ENCODE measurements at places on chromosomes 4 and X. TPM values are rescaled to one million over a fixed set of nuclear protein-coding genes. Genes with fewer than 3 reads are reported as not detected.
A peak's percentile ranks its signal among the peaks of the same experiment; 100 is the strongest.

DNA sequence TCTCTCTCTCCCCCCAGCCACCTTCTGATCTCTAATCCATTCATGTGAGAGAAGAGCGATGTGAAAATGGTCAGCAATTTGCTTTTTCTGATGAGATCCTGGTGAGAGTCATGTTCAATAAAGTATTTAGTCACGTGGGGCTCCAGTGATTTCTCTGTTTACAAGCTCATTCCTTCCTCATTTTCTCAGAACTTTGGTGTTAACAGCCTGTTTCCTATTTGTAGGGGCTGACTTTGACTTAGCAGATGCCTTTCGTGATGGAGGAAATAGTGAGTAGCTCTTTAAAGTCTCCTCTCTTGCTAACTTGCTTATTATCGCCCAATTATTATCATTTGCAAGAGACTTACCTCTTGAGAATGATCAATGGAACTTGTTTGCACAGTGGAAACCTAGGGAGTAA, 72.6 kb upstream of the CD99 start:
- peaks cover 23% of the 10 kb centered on the region for H3K4me1 ChIP-seq
- no peaks in the 10 kb centered on the region for H3K27me3 ChIP-seq
- DNase-seq: no peak
- H3K27ac ChIP-seq: no peak overlapping the region
- peaks cover 76% of the 10 kb centered on the region for H3K36me3 ChIP-seq
- no peak overlapping the region for H3K4me3 ChIP-seq

DNA sequence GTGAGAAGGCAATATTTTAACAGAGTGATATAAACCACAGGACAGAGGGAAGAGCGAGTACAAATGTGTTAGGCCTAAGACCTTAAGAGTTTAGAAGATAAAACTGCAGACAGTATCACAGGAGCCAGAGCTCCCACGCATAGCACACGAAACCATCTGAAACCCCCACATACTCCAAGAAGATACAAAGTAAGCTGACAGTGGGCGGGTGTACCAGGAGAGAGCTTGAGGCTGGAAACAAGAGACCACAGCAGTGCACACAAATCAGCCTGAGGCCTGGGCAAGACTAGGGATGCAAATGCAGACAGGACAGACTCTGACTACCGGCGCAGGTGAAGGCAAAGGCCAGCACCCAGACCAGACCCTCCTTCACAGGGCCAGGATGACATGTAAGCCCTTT, 54.1 kb upstream of the ARHGAP24 start:
- H3K4me3 ChIP-seq: no peak overlapping the region
- DNase-seq: no peak
- no peaks in the 10 kb centered on the region for H3K36me3 ChIP-seq
- no peaks in the 10 kb centered on the region for H3K4me1 ChIP-seq

DNA sequence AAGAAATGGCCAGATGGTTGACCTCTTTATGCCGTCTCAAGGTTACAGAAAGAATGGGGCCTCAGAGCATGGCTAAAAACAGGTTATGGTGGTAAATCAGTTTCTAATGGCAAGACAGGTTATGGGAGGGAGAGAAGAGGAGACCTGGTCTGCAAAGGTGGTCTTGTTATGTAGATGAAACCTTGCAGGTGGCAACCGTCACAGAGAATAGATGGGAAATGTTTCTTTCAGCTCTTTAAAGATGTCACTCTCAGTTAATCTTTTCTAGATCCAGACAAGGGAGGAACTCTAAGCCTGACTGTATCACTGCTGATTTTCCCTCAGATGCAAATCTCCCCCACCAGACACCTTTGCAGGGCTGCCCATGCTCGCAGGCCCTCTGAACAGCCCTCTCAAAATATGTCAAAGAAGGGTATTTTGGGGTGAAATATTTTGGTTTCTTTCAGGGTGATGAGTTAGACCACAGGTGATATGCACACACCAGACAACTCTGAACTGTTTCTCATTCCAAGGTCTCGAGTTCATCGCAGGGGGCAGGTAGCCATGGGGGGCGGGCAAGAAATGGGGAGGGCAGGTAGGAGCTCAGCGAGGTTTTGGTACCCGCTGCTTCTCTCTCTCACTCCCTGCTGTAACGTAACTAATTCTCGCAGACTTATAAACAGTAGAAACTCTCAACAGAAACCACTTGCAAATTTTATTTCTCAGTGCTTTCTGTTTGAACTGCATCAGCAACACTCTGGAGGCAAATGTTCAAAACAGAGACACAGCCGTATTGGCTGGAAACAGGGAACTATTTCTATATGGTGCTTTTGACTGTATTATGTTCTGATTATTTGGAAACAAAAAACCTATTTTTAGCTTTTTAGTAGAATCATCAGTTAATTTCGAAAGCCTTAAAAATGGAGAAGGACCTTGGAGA, 32.4 kb downstream of the CASP3 start:
- no peaks in the 10 kb centered on the region for H3K27me3 ChIP-seq
- no peak overlapping the region for H3K27ac ChIP-seq
- H3K4me1 ChIP-seq: no peaks in the 10 kb centered on the region
- no peak overlapping the region for H3K4me3 ChIP-seq
- DNase-seq: no peak

NEIL3 gene
- total RNA-seq: 16.6 TPM

GRCh38 chr4:42310358-42310757, 86.9 kb upstream of the SHISA3 start:
- H3K27me3 ChIP-seq: peaks cover 6% of the 10 kb centered on the region
- no peak for DNase-seq
- no peaks in the 10 kb centered on the region for H3K36me3 ChIP-seq
- no peak overlapping the region for H3K4me3 ChIP-seq

DNA sequence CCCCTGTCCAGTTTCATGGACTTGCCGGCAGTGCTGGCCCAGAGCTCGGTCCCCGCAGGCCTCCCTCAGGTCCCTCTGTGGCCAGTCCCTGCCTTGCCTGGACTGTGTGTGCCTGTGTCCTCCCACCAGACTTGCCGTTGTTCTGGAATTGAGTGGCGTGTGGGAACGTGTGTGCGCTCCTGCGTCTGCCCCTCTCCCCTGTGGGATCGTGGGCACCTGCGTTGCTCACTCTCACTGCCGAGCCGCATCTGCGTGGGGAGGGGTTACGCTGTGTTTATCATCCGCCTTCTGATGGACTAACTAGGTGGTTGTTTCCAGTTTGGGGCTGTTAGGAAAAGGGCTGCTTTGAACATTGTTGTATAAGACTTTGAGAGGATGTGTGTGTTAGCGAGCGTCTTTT, 21.2 kb downstream of the PCGF3 start:
- H3K27me3 ChIP-seq: no peaks in the 10 kb centered on the region
- no peak overlapping the region for H3K27ac ChIP-seq
- H3K4me3 ChIP-seq: no peak overlapping the region
- peaks cover 18% of the 10 kb centered on the region for H3K36me3 ChIP-seq

ZMYM3 gene
- total RNA-seq: 27.5 TPM

PRRG1 gene
- total RNA-seq: not detected

SSX1 gene
- total RNA-seq: not detected

AMOT gene
- 1.8 TPM for total RNA-seq

- H3K27ac ChIP-seq: peak overlapping the region; percentile 18
- H3K4me1 ChIP-seq: peaks cover 31% of the 10 kb centered on the region
- H3K27me3 ChIP-seq: no peaks in the 10 kb centered on the region
- H3K36me3 ChIP-seq: peaks cover 47% of the 10 kb centered on the region
Observed at GRCh38 chrX:1394731-1395501, 3.0 kb upstream of the SLC25A6 start.

GRCh38 chr4:9898596-9899305, 117.3 kb downstream of the DRD5 start:
- peak; percentile 36 for DNase-seq
- no peaks in the 10 kb centered on the region for H3K4me1 ChIP-seq
- no peaks in the 10 kb centered on the region for H3K36me3 ChIP-seq

DNA sequence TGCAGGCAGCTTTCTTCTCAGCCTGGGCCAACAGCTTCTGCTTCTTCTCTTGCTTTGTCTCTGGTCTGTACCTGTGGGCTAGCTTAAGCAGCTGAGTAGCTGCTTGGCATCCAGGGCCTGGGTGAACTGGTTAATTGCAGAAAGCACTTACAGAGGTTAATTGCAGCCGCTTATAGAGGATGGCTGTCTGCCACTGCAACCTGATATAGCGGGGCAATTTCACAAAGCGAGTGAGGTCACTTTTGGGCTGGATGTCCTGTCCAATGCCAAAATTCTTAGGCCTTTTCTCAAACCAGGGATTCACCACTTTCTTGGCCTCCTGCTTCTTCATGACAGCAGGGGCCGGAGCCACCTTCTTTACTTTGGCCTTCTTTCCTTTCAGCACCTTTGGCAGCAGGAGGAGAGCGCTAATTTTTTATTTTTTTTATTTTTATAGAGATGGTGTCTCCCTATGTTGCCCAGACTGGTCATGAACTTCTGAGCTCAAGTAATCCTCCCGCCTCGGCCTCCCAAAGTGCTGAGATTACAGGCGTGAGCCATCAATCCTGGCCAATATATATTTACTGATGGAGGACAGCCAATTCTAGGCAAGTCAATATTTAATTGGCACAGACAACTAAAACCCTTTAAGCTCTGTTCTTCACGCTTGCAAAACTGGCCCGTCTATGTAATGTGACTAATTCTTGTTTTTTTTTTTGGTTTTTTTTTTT, 61.0 kb downstream of the ENOPH1 start:
- no peak for DNase-seq
- H3K27ac ChIP-seq: no peak overlapping the region
- H3K4me1 ChIP-seq: no peaks in the 10 kb centered on the region
- no peaks in the 10 kb centered on the region for H3K27me3 ChIP-seq
- H3K36me3 ChIP-seq: no peaks in the 10 kb centered on the region

DNA sequence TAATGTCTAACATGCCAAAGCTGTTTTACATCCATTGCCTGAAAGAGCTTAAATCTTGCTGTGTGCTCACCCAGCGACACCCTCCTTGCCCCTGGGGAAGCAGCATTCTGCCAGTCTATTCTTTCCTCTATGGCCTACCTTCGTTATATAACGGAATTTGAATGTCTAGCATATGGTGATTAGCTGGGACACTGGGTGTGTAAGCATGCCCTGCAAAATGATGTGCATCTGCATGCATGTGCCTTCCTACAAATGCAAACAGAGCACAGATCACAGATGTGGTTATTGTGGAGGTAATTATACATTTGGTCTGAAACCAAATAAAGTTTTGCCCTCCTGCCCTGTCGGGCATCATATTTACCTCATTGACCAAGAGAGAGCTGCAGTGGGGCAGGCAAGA, 90.8 kb downstream of the NHS start:
- H3K36me3 ChIP-seq: no peaks in the 10 kb centered on the region
- no peak overlapping the region for H3K4me3 ChIP-seq
- peaks cover 2% of the 10 kb centered on the region for H3K27me3 ChIP-seq

GRCh38 chr4:154549894-154550790, at the start of gene PLRG1:
TSS of gene PLRG1 (minus strand) at chr4:154550400. CDS start at chr4:154550308, 92 bp downstream.
- H3K4me3 ChIP-seq: peak within 1 kb of the TSS; percentile 84
- DNase-seq: peak; percentile 98
- peak within 1 kb of the TSS; percentile 99 for H3K27ac ChIP-seq
- H3K36me3 ChIP-seq: peaks cover 13% of the 10 kb centered on the region

DNA sequence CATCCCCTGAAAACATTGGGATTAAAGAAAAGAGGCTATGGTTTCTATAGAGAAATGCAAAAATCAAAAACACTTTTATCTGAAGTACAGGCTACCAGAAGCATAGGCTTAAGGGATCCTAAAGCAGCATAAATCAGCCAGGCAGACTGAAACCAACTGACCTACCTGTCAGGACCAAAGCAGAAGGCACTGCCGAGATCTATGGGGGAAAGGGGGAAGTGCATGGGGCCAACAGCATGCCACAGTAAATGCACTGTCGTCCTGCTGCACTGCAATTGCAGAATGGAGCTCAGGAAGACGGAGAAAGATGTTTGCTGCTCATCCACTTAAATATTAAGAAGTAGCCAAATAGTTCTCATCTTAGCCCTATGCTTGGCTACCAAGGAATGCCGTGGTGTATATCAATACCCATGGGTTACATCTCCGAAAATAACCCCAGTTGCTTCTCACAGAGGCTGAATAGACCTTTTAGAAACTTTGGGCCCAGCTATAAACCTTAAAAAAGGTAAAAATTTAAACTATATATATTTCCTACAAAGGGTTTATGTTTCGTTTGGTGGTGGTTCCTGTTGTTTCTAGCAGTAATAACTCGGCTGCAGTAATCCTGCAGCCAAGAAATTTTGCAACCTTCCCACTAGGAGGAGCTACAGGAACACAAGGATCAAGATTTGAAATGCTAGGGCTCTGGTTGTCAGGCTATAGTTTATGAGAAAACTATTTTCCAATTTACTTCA, 312.2 kb upstream of the DIAPH2 start:
- no peak for DNase-seq
- H3K27me3 ChIP-seq: no peaks in the 10 kb centered on the region
- no peaks in the 10 kb centered on the region for H3K36me3 ChIP-seq
- H3K27ac ChIP-seq: no peak overlapping the region
- H3K4me1 ChIP-seq: no peaks in the 10 kb centered on the region

DNA sequence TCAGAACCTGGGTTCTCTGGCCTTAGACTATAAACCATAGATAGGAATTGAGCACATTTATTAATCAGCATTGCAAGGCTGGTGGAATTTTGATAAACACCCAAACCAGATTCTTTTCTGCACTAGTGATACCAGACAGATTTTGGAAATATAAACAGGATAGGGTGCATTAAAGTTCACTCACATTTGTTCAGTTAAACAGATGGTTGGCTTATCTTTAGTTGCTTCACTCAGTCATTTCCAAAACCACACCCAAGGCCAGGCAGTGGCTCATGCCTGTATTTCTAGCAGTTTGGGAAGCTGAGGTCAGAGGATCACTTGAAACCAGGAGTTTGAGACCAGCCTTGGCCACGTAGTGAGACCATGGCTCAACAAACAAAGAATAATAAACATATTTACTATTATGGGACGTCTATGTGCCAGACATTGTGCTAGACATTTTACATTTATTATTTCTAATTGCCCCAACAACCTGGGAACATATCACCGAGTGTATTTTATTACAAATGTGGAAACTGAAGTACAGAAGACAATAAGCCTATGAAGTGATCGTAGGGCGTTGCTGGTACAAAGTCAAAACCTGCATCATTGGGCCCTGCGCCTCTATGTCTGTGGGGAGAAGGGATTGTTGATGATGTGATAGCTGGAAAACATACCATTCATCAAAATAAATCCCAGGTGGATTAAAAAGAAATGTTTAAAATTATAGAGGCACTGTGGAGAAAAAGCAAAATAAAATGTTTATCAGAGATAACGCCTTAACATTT, 15.0 kb downstream of the ADD1 start:
- no peak overlapping the region for H3K4me3 ChIP-seq
- peaks cover 72% of the 10 kb centered on the region for H3K4me1 ChIP-seq
- no peak overlapping the region for H3K27ac ChIP-seq
- peaks cover 14% of the 10 kb centered on the region for H3K36me3 ChIP-seq

GLA gene
- total RNA-seq: 44.6 TPM

PDLIM3 gene
- not detected for total RNA-seq

FAM200B gene
- 8.9 TPM for total RNA-seq

DNA sequence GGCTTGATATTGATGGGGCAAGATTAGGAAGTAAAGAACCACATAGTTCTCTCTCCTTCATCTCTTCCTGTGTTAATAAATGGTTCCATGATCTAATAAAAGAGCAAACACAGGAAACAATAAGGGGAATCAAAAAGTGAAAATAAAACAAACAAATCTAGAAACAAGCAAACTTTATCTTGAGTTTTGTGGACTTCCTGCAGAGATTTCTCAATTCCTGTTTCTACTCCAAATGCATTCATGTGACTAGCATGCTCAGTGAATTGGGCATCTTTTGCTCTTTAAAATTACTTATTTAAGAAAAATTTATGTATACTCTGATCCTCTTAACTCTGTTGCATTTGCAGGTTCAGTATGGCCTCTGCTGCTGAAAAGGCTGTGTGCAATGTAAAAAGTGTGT, 682.0 kb downstream of the KCTD8 start:
- no peak overlapping the region for H3K27ac ChIP-seq
- H3K4me1 ChIP-seq: no peaks in the 10 kb centered on the region
- DNase-seq: no peak
- H3K4me3 ChIP-seq: no peak overlapping the region

- DNase-seq: no peak
- no peak overlapping the region for H3K27ac ChIP-seq
- peaks cover 86% of the 10 kb centered on the region for H3K27me3 ChIP-seq
- peaks cover 4% of the 10 kb centered on the region for H3K36me3 ChIP-seq
- no peak overlapping the region for H3K4me3 ChIP-seq
Observed at GRCh38 chr4:110635163-110635865, 12.4 kb upstream of the PITX2 start.

ARHGEF38 gene
- total RNA-seq: not detected
